ENCODE measurements at places on chromosomes 6 and 20.

DNA sequence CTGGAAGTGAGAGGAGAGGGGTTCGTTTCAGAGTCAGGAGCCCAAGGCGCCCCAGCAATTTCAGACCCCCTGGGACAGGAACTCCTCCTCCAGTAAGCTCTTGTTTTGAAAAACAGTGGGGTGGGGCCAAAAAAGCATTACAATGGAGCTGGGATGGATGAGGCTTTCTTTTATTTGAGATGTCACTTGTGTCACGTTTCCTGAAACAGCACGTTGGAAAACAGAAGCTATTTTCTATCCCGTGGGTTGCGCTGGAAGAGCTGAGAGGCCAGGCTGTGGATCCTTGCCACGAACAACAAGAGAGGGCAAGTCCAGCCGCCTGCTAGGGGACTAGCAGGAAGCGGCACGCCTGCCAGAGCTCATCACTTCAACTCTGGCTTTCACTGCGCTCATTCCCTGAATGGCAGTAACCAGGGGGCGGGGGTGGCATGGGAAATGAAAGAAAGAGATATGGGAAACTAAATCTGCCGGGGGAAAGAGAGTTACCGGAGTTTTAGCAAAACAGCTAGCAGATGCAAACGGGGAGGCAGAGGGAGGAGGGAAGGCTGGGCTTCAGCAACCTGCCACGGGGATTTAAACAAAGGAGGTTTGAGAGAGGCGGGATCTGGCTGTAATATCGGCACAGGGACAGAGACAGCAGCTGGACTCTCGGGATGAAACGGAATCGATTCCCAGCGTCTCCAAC lies 34.6 kb downstream of the GCNT2 start:
- peak; percentile 45 for DNase-seq

GRCh38 chr6:158756126-158756525 lies 63.0 kb downstream of the EZR start:
- DNase-seq = no peak

- no peak for DNase-seq
These were observed 327.3 kb downstream of the QKI start for GRCh38 chr6:163741743-163742363.

- DNase-seq = no peak
These were observed 491 bp downstream of the GNMT start for GRCh38 chr6:42961020-42961470.

- DNase-seq = no peak
These were observed 495.2 kb upstream of the FLRT3 start for GRCh38 chr20:14832630-14833029.

- no peak for DNase-seq
These were observed 30.3 kb upstream of the MDGA1 start for GRCh38 chr6:37727996-37728395.

GRCh38 chr6:3122823-3123182 lies 4.3 kb downstream of the BPHL start:
- DNase-seq = no peak

GRCh38 chr6:74768120-74768519 lies 437.7 kb downstream of the COL12A1 start:
- DNase-seq = no peak

GRCh38 chr6:106185615-106186014 lies 99.5 kb downstream of the PRDM1 start:
- DNase-seq = no peak

- no peak for DNase-seq
These were observed 780 bp downstream of the TFAP2A start for GRCh38 chr6:10413850-10414738.

DNA sequence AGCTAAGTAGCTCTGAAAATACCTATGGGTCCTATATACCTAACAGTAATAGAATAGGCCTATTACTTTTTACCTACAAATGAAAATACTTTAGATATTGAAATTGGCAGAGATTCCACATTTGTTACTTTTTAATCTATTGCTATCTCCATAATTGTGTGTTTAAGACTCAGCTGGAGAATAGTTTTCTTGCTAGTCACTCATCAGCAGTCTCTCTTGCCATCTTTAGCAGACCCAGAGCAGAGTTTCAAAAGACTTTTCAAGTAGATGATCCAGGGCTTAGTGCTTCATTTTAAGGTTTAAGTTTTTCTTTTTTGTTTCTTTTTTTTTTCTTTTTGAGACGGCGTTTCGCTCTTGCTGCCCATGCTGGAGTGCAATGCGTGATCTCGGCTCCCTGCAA lies 12.9 kb downstream of the ANKS1A start:
- DNase-seq = no peak

GRCh38 chr6:76014626-76015530 lies 57.6 kb downstream of the IMPG1 start:
- no peak for DNase-seq

GRCh38 chr6:88301888-88302768 lies 136.0 kb upstream of the CNR1 start:
- DNase-seq = no peak

GRCh38 chr6:52871621-52872020 lies 31.0 kb upstream of the GSTA5 start:
- DNase-seq = no peak

GRCh38 chr6:129766959-129767728 lies 57.2 kb upstream of the ARHGAP18 start:
- DNase-seq = peak; percentile 28

- DNase-seq = no peak
These were observed 96.8 kb downstream of the SYNE1 start for GRCh38 chr6:152540381-152540780.

DNA sequence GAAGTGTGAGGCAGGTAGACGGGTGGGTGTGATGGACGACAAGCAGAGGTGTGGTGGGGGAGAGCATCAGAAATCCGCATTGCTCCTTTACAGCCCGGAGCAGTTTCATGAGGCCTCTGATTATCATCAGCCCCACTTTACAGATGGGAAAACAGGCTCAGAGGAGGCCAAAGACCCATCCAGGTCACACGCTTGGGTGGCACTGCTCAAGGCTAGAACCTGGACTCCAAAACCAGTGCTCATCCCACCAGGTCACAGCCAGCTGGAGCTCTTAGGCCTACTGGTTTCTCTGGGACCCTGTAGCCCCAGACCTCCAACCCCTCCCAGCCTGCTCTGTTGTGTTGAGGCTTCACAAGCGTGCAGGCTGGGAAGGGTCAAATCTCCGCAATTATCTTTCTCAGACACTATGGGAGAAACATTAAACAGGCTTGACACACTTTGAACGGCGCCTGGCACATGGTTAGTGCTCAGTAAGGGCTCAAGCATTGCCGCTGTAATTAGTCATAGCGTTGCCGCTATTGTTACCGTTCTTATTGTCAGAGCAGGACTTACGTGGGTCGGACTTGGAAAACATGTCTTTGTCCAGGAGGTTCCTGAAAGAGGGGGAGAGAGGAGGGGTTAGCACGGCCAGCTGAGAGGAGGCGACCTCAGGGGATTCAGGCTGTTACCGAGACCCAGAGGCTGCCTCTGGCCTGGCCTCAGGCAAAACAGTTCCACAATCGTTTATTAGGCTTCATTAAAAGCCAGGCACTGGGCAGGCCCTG lies 16.6 kb downstream of the CPNE5 start:
- DNase-seq = no peak

DNA sequence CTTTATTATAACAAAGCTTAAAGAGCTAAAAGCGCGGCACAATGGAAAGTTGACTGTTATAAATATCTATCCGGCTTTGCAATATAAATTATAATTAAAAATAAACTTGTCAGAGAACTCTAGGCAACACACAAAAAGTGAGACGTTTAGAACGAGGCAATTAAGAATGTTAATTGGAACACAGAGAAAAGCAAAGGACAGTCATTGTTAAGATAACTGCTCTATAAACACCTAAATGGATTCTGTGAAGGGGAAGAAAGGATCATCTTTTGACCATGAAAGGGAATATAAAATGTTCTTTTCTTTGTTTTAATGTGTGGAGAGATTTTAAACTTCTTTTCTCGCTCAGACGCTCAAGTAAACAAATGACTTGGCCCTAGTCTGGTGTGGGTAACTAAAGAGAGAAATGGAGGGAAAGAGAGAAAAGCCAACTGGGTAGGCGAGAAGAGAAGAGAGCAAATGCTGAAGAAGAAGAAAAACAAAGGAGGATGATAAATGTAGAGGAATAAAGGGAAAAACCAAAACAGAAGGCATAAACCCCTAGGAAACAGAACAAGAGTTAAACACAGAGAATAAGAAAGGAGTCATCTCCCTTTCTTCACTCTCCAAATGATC lies 9.3 kb upstream of the SALL4 start:
- DNase-seq = no peak

DNA sequence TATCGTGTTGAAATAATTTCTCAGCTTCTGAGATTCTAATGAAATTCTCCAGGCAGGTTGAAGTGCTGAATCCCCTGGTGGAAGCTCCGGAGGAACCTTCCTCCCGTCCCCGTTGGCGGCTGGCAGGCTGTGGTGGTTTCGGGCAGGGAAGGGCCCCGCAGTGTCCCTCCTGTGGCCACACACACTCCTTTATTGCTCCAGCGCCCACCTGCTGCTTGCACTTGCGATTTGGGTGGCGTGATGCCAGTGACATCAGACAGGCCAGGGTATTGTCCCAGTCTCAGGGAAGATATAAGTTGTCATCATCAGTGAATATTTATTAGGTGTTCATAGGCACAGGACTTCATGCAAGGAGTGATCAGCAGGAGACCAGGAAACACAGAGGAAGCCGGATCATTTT lies 530.4 kb downstream of the QKI start:
- DNase-seq = no peak

GRCh38 chr6:37155394-37156312 lies 14.3 kb upstream of the PIM1 start:
- no peak for DNase-seq

DNA sequence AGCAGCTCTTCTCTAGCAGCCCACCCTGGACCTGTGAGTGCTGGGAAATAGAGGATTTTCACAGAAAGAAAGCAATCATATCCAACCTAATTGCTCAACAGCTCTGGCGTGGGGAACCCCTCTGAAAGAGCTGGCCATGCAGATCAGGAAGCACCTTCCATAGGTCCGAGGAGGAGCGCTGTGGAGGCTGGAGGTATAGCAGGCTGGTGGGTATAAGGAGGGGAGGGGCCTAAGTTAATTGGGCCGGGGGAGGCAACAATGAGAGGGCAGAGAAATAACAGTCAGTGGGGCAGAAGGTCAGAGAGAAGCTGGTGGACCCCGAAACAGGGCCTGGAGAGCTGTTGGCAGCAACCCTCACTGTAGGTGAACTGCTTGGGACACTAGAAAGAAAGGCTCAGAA lies 40.8 kb downstream of the SNRNP48 start:
- no peak for DNase-seq

DNA sequence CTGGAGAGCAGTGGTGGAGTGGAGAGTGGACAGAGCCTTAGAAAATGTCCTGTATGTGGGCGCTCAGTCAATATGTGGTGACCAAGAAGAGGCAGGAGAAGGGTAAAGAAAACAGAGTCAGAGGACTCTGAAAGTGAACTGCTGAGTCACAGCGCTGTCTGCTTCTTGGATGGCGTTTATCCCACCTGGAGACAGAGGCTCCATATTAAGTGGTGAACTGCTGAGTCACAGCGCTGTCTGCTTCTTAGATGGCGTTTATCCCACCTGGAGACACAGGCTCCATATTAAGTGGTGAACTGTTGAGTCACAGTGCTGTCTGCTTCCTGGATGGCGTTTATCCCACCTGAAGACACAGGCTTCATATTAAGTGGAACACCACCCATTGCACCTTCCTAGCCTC lies 119.3 kb upstream of the RALGAPA2 start:
- DNase-seq = no peak

GRCh38 chr6:17239260-17239659 lies 41.9 kb upstream of the RBM24 start:
- DNase-seq = no peak

DNA sequence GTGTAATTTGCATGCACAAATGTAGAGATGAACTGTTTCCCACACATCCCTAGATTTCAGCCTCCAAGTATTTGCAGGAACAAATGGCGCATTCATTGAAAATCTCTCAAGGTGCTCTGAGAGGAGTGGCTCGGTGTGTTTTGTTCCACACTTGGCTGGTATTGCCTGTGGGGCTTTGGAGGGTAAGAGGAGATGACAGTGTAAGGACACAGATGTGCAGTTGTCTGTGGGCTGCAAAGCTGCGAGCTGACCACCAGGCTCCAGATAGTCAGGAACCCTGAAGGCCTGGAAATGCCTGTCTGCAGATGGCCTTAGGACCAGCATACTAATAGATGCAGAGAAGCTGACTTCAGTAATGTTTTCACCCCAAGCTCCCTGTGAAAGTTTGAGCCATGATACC lies 57.7 kb upstream of the PBOV1 start:
- no peak for DNase-seq

- no peak for DNase-seq
These were observed 168.2 kb upstream of the RIN2 start for GRCh38 chr20:19589787-19590362.

GRCh38 chr6:79812195-79812594 lies 135.2 kb downstream of the ELOVL4 start:
- DNase-seq = no peak

DNA sequence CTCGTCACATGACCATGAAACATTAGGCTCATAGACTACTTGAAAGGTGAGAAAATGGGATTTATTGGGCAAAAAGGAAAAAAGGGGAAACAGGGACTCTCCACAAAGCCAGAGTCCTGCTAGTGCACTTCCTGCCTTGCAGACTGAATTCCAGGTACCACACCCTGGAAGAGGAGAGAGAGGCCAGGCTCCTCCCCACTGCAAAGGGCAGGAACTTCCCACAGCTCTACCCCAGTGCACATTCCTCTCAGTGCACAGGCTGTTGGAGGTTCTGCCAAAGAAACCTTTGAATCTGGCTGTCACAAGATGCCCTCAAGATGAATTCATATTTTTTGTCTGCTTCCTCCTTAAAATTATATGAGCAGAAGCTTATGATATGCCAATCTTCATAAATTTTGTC lies 920.4 kb upstream of the GJE1 start:
- DNase-seq = no peak

DNA sequence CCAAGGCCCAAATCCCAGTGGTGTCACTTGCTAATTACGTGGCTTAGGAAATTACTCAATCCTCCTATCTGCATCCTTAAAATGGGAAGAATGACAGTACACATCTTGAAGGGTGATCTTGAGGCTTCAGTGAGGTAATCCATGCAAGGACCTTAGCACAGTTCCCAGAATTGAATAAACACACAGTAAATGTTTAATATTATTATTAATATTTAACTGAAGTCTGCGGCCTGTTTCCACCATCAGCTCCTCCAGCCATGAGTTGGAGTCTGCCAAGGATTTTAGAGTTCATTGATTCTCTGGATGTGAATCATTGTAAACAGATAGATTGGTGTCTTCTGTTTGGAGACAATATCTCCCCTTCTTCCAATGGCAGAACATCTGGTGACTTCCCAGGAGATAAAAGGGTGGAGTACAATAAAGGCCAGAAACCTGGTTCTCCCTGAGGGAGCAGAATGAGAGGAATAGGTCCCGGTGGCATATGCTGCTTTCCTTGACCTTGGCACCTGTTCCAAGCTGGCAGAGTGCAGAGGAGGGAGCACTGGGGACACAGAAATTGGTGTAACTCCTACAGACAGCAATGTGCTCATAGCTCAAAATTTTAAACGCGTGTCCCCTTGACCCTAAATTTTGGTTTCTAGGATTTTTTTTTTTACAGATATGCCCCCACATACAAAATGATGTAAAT lies 25.4 kb downstream of the UNC5CL start:
- DNase-seq = no peak
